ENCODE measurements at places on chromosomes 1 and 21.

DNA sequence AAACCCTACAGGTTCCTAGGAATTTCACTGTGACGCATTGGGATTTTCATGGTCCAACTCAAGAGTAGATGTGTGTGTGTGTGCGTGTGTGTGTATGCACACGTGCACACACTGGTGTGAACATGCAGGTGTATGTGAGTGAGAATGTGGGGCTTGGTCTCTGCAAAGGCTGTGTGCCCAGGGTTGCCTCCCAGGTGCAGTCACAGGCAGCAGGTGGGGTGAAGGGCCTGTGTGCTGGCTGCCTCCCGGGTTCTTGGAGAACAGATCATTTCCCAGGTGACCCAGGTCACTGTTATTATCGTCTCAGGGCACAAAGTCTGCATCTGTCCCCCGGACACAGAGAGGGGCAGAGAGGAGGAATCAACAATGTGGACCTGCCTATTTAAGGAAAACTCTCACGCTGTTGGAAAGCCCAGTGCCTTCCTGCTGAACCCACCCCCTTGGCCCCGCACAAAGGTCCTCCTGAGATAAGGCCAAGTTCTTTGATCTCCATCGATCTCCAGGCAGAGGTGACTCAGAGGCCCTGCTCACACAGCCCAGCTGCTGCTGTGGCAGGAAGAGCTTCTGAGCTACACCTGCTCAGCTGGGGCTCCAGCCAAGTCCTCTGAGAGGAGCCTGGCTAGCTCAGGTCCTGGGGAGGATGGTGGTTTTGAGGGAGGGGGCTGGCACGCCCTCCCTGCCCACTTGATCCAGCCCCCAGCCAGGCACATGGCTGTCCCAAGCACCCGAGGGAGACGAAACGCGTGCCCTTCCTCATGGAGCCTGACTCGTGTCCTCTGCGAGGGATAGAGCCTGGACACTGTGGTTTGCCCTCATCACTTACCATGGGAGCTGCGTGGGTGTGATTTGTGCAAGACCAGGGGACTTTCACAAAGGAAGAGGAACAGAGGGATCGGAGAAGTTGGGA lies 134.0 kb upstream of the ARHGEF16 start:
- no peak for DNase-seq

DNA sequence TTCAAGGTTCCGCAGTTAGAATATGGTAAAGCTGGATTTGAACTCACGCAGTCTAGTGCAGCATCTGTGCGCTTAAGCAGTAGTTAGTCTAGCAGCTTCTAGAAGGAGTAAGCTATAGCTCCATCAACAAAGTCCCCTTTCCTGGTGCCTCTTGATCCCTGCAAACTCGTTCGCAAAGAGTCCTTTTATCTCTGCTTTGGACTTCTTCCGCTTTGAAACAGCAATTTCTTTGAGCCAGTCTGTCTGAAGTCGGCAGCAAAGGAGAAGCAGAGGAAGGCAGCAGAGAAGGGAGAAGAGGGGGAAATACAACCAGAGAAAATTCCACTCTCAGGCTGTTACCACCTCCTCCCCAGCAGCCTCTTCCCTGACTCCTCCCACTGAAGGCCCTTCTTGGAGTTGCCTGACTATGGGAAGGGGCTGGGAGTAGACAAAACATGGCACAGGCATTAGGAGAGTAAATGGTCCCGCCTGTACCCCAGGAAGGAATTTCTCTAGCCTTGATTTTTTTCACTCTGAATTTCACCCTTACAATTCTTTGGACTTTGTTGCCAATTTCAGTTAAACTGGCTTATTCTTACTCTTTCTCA lies 25.9 kb downstream of the HSD3B2 start:
- no peak for DNase-seq

- no peak for DNase-seq
Observed at GRCh38 chr1:234288946-234289345, 84.3 kb upstream of the COA6 start.

GRCh38 chr21:38196036-38196435 lies 60.8 kb upstream of the KCNJ15 start:
- no peak for DNase-seq

DNA sequence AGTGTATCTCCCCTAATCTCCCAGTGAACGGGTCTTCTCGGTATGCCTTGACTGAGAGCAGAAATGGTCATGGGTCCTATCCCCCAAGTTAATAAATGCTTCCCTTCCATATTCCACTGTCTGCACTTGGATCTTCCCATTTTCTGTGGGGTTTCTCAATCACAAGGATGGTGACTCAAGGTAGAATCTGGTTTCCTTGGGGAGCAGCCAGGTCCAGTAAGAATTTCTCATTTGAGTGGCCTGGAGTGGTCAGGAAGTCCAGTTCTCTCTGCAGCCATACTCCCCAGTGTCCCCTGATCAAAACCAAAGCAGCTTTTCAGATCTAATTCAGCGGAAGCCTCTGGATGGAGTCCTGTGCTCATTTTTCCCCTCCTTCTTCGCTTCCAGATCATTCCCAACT lies 14.8 kb upstream of the SLC27A3 start:
- no peak for DNase-seq

- no peak for DNase-seq
Observed at GRCh38 chr1:35857830-35858229, 25.2 kb upstream of the AGO1 start.

DNA sequence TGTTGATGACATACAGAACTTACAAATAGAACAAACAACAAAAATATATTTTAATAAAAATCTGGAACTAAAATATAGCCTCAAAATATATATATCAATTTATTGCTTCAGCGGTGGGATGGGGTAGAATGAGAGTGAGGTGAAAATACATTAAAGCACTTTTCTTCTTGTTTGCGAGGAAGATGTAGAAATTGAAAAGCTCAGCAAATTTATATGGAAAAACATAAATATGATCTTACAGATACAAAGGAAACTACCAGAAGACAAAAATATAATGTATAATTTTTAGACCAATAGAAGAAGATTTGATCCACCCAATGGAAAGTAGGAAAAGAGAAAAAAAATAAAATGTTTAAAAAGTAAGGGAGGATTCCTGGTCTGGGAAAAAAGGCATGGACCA lies 372.2 kb downstream of the DISC1 start:
- no peak for DNase-seq

DNA sequence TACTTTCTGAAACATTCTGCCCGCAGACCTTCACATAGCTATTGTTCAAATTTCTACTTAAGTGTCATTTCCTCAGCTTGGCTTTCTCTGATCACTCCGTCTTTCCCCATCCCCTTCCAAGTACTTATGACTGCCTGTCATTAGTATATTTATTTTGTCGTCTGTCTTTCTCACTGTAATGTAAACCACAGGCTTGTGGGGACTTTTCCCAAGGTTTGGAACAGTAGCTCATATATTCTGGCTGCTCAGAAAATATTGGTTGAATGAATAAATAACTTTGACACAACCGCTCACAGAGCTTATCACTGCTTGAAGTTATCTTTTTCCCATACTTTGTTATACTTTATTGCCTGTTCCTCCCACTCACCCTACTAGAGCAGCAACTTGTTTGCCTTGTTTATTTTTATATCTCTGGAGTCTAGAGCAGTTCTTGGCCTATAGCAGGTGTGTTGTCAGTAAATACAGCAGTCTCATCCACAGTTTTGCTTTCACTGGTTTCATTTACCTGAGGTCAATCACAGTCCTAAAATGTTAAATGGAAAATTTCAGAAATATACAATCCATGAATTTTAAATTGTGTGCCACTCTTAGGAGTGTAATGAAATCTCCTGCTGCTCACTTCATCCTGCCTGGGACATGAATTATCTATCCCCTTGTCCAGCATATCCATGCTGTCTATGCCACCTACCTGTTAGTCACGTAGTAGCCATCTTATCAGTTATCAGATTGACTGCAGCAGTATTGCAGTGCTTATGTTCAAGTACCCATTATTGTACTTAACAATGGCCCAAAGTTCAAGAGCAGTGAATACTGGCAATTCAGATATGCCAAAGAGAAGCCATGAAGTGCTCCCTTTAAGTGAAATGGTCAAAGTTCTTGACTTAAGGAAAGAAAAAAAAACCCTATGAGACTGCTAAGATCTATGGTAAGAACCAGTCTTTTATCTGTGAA lies 2.4 kb upstream of the CNIH4 start:
- no peak for DNase-seq

GRCh38 chr1:67766141-67766978 lies 66.9 kb downstream of the GNG12 start:
- no peak for DNase-seq

Data from caudate nucleus (tissue), 63 donors.